ENCODE measurements at places on chromosomes 4 and X.

GRCh38 chr4:6632125-6632524 lies 8.4 kb upstream of the MRFAP1 start:
- DNase-seq, result no peak

- DNase-seq, result no peak
Observed at GRCh38 chrX:134868771-134869495, 121.9 kb upstream of the SMIM10 start.

- DNase-seq, result no peak
Observed at GRCh38 chrX:49187028-49187394, 838 bp upstream of the PRICKLE3 start.

DNA sequence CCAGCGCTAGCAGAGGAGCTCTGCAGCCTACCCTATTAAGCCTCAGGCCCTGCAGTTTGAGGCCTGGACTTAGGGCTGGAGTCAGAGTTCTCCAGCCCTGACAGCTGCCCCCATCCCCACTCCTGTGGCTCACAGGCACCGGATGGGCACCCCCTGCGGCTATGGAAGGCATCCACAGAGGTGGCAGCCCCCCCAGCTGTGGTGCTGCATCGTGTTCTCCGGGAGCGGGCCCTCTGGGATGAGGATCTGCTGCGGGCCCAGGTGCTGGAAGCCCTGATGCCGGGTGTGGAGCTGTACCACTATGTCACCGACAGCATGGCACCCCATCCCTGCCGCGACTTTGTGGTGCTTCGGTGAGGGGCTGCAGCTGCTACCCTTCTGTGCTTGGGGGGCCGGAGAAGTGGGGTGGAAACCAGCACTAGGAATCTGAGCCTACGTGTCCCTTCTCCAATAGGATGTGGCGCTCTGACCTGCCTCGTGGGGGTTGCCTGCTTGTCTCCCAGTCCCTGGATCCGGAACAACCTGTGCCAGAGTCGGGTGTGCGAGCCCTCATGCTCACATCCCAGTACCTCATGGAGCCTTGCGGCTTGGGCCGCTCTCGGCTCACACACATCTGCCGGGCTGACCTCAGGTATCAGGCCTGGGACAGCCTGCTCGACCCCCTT lies 76.2 kb downstream of the STARD8 start:
- no peak for DNase-seq

- DNase-seq, result no peak
Observed at GRCh38 chr4:173289353-173289727, 44.8 kb downstream of the HMGB2 start.

- no peak for DNase-seq
Observed at GRCh38 chrX:17374619-17375366, at the start of gene NHS. Gene NHS (plus strand): TSS chrX:17375200. CDS start chrX:17375758, 558 bp downstream.

DNA sequence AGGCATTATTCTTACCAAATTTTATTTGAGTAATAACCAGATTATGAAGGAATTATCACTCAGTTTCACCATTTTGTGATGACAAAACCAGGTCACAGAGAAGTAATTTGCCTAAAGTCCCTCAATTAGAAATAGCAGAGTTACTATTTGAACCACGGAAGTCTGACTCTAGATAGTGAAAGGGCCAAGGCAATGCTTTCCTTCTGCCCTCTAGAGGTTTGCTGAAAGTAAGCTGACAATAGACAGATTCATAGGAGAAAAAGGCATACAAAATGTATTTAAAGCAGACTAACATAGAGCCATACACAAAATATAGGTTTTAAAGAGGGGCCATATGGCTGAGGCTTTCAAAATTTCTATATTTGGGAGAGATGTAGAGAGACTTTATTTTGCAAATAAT lies 43.1 kb downstream of the CXXC4 start:
- DNase-seq, result no peak

DNA sequence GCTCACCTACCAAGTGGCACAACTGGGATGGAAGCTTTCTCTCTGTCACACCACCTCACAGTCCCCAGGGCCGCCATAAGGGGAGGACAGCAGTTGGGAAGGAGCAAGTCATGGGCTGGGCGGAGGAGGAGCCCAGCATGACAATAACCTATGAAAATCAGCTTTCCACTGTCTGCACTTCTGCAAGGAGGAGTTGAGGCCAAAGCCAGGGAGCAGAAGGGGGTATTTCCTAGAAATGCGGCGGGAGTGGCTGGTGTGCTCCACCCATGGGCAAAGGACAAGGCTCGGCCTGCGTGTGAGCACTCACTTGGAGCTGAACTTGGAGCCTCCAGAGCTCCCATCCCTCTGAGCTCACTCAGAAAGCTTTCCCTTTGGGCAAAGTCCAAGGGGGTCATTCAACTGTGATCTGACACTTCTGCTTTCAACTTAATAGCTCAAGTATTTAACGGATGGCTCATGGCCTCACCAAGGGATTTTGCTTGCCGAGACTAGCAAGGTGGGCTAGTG lies 18.5 kb downstream of the APLN start:
- DNase-seq, result no peak

GRCh38 chrX:118254611-118255010 lies 91.3 kb upstream of the WDR44 start:
- DNase-seq, result peak; percentile 0

- no peak for DNase-seq
Observed at GRCh38 chrX:68440442-68440841, 7.1 kb upstream of the OPHN1 start.

GRCh38 chr4:67020438-67020797 lies 524.9 kb downstream of the CENPC start:
- no peak for DNase-seq

Data from stimulated activated CD4-positive, alpha-beta T cell treated with anti-CD3 and anti-CD28 coated beads, Interleukin-15, amount 100 ng/mL, for 48 hours (primary cell).